ENCODE measurements at places on chromosomes 11 and 22.

- no peak for DNase-seq
Observed at GRCh38 chr11:133443206-133443747, 89.0 kb downstream of the OPCML start.

DNA sequence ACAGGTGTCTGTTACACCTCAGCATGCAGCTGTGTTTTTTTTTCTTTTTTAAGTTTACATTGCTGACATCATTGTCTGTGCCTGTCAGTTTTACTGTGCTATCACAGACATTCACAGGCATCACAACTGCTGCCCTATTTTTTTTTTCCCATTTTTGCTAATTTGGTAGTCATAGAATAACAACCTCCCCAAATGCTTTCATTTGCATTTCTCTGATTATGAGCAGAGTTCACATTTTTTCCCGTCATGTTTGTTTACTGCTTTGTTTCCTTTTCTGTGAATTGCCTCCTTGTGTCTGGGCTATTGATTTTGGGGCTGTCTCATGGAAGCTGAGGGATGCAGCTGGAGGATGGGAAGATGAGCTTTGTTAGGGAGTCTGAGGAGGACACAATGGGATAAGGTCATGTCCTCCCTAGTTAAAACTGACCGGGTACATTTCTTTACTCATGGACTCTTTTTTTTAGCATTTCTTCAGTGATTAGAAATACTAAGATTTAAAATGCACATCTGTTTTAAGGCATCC, 155.1 kb downstream of the LDLRAD3 start:
- DNase-seq: no peak

DNA sequence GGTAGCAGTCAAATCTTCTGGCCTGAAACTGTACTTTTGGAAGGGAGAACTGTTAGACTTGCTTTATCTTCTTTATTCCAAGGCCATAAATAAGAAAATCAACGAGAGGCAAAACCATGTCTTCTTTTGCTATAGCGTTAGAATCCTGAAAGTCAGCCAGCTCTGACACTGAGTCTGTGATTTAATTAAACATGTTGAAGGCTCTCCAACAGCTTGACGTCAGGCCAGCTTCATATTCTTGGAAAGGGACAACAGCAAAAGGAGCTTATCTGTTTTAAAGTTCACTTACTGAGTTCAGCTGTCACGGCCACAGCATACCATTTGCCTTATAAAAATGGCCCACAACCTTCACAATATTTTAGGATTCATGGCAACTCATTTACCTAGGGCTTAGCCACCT, 131.0 kb upstream of the LDLRAD3 start:
- no peak for DNase-seq

DNA sequence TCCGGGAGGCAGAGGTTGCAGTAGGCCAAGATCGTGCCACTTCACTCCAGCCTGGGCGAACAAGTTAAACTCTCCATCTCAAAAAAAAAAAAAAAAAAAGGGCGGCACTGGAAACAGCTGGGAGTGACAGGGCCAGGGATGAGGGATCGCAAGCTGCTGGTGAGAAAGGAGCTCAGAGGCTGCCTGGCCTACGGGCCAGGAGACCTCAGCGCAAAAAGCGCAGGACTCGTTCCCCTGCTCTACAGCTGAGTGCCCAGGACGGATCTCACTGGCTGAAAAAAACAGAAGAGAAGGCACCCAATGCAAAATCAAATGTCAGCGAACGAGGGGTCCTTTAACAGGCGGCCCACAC, 650 bp upstream of the NUP50 start:
- DNase-seq: peak; percentile 19

GRCh38 chr11:133476570-133477250, 55.6 kb downstream of the OPCML start:
- DNase-seq: no peak

DNA sequence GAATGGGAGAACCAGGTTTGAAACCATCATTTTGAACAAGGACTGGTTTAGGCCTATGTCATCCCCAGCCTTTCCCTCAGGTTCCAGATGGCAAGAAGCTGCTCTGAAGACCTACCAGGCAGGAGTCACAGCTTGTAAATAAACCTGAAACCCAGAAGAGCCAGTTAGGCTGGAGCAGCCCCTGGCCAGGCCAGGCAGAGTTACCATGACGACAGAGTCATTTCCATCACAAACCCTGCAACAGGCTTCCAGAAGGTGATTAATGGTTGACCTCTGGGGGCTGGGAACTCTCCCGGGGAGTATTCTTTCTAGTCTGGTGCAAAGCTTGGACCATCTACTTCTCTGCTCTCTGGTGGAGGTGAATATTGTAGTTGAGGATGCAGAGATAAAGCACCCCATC, 164.1 kb upstream of the NCAM1 start:
- DNase-seq: peak; percentile 11

GRCh38 chr11:74680035-74680671, 51.1 kb downstream of the CHRDL2 start:
- DNase-seq: no peak

DNA sequence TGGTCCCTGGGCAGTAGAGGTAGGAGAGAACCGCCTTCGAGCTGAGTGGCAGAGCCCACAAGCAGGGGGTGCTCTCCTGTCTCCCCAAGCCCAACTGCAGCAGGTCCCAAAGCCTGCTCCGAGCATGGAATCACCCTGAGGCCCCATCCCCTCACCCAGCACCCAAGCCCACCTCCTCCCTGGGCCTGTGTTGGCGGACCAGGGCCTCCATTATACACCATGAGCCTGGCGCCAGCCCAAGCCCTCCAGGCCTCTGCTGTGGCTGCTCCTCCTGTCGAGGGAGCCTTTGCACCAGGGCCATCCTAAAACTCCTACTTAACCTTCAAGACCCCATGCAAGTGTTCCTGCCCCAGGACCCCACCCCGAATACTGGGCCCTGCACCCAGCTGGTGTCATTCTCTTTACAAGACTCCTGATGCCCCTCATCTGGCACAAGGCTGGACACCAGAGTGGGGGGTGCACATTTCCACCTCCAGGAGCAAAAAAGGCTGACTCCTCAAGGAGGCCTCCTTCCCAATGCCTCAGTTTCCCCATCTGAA, 16.6 kb downstream of the GP1BB start:
- DNase-seq: no peak

GRCh38 chr11:128988242-128988970, 45.7 kb upstream of the TP53AIP1 start:
- no peak for DNase-seq

DNA sequence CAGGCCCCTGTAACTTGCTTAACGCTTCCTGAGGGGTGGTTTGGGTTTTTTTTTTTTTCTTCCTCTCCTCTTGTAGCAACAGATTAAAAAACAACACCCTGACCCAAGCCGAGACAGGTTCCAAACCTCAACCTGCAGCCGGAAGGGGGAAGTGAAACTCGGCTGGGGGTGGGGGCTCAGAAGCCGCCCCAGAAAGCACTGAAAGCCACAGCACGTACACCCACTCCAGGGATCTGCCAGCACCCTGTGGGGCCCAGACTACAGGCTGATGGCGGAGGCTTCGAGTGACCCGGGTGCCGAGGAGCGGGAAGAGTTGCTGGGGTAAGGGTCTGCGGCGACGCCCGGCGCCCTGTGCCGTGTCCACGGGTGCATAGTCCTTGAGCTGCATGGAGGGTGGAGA, at the start of gene LSP1:
Gene LSP1, plus strand, starts transcription at position 208 of the 400 bp plus-strand sequence. Its CDS starts 61 bp downstream, at position 269.
- no peak for DNase-seq

DNA sequence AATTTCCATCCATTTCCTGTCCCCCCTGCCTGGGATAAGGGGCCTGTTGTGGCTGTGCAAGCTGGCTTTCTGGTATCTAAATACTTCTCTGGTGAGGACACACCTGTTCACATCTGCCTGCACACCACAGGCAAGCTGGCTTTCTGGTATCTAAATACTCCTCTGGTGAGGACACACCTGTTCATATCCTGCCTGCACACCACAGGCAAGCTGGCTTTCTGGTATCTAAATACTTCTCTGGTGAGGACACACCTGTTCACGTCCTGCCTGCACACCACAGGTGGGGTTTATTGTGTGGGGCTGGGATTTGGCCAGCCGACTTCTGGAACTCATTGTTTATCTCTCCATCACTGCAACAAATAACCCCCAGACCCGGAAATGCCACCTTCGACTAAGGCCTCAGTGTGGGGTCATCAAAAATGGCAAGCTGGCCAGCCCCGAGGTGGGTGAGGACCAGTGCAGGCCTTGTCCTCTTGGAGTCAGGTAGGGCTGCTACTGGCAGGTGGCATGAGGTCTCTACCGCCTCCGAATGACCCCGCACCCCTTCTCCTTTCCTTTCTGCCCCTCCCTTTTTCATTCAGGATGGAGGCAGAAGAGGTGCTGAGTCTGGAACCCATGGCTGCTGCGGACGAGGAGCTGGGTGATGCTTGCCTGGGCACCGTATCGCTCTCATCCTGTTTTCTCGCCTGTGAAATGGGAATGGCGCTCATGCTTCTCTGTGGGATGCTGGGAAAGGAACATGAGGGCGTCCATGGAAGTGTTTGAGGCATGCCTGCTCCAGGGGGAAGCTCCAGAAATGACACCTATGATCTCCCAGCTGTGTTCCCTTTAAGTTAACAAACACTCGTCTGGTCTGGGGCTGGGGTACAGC, 43.5 kb upstream of the MYEOV start:
- no peak for DNase-seq

DNA sequence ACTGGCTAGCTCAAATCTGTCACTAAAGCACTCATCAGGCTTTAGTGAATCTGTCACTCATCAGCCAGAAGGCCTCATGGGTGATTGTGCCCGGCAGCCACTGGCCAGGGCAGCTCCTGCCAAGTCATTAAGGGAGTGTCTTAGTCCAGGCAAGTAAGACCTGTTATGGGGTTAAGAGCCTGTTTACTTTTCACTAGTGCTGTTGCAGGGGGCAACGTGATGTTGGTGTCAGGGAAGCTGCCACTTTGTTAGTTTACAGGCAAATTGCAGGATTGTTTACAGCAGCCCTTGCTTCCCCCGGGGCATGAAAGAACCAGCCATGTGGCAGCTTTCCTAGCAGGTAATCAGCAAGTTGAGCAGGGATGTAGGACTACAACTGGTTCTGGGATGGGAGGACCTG, 155.6 kb upstream of the NCAM1 start:
- DNase-seq: no peak

DNA sequence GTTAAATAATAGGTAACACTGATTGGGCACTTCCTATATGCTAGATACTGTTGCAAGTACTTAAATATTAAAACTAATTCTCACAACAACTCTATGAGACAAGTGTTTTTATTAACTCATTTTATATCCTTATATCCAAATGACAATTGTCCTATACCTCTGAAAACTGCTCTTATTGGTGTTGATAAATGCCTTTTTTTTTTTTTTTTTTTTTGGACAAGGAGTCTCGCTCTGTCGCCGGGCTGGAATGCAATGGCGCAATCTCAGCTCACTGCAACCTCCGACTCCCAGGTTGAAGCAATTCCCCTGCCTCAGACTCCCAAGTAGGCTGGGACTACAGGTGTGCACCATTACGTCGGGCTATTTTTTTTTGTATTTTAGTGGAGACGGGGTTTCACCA, 41.6 kb downstream of the MRTFA start:
- DNase-seq: peak; percentile 29

DNA sequence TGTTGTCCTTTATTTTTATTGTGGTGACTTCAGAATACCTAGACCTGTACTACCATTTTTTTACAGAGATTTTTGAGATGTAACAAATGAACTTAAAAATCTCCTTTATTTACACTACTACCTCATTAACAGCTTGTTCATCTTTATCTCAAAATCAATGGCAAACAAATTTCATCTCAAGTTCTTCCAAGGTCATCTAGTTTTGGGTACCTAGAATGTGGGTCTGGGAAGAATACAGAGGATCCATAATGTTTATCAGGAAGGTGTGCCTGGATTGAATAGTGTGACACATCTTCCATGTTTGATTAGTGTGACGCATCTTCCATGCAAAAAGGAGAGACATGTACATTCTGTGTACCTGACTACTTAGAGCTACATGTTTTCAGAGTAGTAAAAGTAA, 63.3 kb upstream of the CCDC179 start:
- DNase-seq: no peak

DNA sequence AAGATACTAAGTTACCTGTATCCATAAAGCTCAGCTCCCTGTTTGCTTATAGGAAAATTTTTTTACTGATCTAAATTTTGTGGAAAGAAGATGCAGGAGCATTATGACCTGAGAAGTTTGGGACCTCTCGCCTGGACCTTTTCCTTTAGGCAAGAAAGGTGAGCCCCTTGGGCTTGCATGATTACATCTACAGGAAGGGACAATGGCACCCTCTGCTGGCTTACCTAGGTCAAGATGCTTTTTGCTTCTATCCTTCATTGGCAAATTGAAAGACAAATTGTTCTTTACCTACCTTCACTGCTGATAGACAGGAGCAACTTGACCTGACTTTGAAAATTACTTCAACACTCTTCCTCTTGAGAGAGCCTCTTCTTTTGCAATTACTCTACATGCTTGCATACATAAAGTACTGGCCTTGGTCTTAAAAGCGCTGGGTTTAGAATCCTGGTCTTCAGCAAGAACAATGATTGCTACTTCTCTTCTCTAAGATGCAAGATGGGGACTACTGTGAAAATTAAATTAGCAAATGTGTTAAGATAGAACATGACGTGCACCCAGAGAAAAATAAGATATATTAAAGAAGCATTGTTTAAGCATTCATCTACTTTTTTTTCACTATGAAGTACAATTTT, 147.2 kb downstream of the TRPC6 start:
- DNase-seq: peak; percentile 25

DNA sequence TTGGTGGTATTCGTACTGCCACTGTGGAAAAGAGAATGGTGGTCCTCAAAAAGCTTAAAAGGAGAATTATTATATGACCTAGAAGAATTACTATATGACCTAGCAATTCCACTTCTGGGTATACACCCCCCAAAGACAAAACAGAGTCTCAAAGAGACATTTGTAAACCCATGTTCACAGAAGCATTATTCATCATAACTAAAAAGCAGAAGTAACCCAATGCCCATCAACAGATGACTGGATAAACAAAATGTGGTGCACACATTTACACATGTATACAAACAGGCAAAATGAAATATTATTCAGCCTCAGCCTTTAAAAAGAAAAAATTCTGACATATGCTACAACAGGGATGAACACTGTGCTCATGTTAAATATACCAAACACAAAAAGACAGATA, 89.4 kb downstream of the ARHGAP32 start:
- DNase-seq: no peak

DNA sequence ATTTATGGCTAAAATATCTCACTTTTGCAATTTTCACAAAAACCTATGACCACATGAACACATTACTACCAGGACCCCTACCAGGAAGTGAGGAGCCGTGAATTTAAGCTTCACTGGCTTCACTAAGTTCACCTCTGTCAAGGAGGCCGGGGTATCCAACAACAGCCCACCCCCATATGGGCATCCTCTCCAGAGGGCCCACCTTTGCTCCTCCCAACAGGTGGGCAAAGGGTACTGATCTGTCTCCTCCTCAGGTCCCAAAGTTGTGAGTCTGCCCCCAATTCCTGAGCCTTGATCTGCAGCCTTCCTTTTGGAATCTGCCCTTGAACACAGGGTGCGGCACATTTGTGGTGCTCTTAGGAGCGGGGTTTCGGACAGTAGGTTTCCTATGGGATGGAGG, 66.9 kb downstream of the OTOG start:
- DNase-seq: no peak
